CD4-positive, alpha-beta T cell treated with Interleukin-4 for 1 hour (primary cell): ENCODE measurements at places on chromosomes 2 and 18.

GRCh38 chr2:169946546-169946945 is 119.3 kb downstream of the UBR3 start:
- no peak for DNase-seq

DNA sequence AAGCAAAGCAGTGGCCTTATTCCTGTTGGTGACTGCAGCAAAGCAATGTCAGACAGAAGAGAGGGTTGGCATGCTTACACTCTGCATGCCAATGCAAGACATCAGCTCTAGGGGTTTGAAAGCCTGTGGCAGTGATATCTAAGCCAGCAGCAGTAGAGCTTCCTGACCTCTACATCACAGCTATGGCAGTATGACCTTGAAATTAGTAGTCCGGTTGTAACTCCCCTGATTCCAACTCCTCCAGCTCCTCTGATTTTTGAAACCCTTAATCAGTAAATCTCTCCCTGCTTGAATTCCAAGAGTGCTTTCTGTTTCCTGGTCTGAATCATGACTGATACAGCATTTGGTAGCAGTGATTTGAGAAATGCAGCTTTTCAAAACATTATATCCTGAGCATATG is 60.0 kb upstream of the LRP1B start:
- DNase-seq = no peak

DNA sequence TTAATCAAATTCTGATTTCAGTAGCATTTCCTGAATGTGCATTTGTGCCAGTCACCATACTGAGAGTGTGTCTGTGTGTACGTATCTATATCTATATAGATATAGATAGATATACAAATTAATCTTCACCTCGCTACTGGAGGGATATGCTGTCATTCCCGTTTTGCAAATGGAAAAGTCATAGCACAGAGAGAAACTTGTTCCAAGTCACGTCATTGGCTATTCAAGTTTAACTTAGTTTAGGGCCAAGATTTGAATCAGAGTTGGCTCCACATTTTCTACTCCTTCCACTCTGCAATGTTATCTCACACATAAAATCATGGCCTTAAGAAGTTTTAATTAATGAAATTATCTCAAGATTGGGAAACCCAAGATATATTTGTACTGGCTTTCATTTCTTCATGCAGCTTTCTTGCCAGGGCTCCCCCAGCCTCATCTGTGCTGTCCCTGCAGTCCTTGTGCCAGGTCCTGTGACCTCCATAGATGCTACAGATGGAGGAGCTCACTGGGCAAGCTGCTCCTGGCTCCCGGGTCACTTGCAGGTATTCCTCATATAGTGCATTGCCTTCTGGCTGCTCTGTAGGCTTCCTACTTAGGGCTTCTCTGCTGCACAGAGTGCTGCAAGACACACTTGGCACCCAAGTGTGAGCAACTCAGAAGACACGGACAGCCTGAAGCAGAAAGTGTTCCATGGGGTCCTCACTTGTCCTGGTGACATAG is 245.8 kb downstream of the KCNS3 start:
- DNase-seq = no peak

GRCh38 chr2:82120115-82120514 is 1815.6 kb upstream of the LRRTM1 start:
- DNase-seq = no peak

GRCh38 chr2:1306687-1307516 is 106.4 kb upstream of the TPO start:
- no peak for DNase-seq

- no peak for DNase-seq
Measured at GRCh38 chr18:36309436-36310391, 12.2 kb downstream of the FHOD3 start.

- no peak for DNase-seq
Measured at GRCh38 chr2:155792666-155793065, 539.9 kb downstream of the NR4A2 start.

DNA sequence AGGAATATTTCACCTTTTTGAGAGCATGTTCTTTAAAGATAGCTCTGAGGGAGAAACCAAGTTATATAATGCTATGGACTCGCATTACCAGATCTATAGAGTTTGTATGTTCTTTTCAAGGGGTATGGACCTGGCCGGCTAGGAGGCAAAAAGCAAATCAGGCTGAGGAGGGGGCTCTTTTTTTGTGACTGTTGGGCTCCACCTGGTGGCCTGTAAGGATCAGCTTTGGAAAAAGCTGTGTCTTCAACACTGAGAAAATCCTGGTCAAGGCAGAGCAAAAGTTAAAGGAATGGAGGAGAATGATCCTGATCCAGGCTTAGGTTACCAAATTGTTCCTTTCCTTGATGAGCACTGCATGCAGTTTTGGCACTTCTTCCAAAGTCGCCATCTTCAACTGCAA is 180.5 kb downstream of the DIS3L2 start:
- DNase-seq = peak; percentile 22

DNA sequence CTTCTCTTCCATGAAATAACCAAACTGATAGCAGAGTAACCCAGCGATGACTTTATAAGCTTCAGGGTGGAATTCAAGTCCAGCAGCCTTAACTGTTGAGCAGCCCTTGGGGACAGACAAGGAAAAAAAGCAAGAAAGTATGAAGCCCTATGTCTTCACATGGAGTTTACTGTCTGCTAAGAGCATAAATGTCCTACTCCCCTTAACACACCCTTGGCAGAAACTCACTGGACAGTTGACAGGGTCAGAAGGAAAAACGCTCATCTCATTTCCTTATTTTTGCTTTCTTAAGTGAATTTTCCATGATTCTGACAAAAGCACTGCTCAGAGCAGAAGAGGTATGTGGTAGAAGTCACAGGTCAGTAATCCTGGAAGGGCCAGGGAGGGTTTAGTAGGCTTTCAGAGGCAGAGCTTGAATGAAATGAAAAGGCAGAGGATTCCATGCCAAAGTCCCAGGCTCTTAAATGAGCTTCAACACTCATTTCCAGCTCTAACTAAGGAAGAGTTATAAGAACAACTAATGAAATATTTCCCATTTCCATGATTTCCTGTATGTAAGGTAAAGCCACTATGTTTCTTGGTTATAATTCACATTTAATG is 683.3 kb upstream of the KLHL29 start:
- no peak for DNase-seq

- DNase-seq = no peak
Measured at GRCh38 chr2:155377931-155378444, 679.5 kb downstream of the KCNJ3 start.

DNA sequence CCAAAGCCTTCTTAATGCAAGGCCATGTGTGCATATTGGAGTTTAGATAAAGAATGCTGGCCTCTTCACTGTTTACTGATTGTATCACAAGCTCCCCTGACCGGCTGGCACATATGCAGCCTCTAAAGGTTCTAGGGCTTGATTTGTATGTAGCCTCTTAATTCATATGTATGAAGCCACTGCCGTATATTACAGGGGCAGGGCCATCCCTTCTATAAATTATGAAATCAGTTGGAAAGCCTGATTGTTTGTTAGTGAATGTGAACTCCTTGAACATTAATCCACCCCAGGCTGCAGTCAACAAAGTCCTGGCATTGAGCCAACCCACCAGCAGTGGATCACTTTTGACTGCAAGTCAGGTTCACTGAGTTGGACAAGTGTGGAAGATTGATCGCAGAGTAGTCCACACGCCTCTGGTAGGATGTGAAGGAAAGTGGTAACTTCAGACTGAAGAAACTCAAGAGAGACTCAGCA is 61.6 kb upstream of the PARD3B start:
- no peak for DNase-seq

DNA sequence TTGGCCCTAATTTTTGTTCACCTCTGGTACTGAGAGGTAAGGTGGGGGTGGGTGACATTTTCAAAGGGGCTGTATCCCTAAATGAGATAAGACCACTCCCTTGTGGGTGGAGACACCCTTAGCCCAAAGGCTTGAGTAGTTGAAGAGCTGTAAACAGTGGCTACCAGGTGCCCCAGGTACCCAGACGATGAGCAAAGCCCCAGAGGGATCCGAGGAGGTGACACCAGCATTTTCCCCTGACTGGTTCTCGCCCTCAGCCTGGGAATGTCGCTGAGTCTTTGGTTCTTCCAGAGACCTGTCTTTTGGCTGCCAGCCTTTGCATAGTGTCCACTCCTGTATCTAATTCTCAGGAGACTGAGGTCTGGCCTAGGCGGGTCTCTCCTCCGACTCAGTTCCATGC is 36.5 kb downstream of the RRM2 start:
- no peak for DNase-seq
